Left colon (tissue), 2 donors: ENCODE measurements at places on chromosomes 11 and 22.

GRCh38 chr11:67606093-67606491, 644 bp upstream of the NDUFV1 start:
- no peak for DNase-seq

- DNase-seq, result no peak
Observed at GRCh38 chr11:30326906-30327305, 4.0 kb downstream of the ARL14EP start.

DNA sequence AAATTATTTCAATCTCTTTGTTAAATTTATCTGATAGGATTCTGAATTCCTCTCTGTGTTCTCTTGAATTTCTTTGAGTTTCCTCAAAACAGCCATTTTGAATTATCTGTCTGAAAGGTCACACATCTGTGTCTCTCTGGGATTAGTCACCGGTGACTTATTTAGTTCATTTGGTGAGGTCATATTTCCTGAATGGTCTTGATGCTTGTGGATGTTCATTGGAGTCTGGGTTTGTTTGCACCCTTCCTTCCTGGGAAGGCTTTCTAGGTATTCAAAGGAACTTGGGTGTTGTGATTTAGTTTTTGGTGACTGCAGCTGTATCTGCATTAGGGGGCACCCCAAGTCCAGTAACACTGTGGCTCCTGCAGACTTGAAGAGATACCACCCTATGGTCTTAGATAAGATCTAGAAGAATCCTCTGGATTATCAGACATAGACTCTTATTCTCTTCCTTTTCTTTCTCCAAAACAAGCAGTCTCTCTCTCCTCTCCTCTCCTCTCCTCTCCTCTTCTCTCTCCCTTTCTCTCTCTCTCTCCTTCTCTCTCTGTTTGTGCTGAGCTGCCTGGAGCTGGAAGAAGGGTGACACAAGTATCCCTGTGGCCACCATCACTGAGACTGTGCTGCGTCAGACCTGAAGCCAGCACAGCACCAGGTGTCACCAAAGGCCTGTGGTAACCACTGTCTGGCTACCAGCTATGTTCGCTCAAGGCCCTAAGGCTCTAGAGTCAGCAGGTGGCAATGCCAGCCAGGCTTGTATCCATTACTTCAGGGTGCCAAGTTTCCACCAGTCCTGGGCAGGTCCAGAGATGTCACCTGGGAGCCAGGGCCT, 3.3 kb upstream of the HEPN1 start:
- DNase-seq, result no peak

GRCh38 chr11:40877256-40877655, 582.2 kb downstream of the LRRC4C start:
- DNase-seq, result no peak

- no peak for DNase-seq
Observed at GRCh38 chr11:106304274-106304673, 226.8 kb downstream of the AASDHPPT start.

DNA sequence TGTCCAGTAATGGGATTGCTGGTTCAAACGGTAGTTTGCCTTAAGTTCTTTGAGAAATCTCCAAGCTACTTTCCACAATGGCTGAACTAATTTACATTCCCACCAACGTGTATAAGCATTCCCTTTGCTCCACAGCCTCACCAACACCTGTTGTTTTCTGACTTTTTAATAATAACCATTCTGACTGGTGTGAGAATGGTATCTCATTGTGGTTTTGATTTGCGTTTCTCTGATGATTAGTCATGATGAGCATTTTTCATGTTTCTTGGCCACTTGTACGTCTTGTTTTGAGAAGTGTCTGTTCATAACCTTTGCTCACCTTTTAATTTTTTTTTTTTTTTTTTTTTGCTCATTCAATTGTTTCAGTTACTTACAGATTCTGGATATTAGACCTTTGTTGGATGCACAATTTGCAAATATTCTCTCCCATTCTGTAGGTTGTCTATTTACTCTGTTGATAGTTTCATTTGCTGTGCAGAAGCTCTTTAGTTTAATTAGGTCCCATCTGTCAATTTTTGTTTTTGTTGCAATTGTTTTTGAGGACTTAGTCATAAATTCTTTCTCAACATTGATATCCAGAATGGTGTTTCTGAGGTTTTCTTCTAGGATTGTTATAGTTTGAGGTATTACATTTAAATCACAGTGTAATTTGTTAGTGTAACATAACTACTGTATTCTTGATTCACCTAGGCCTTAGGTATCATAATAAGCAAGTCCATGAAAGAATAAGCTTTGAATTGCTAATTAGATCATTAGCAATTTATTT, 33.0 kb downstream of the CCDC34 start:
- no peak for DNase-seq

DNA sequence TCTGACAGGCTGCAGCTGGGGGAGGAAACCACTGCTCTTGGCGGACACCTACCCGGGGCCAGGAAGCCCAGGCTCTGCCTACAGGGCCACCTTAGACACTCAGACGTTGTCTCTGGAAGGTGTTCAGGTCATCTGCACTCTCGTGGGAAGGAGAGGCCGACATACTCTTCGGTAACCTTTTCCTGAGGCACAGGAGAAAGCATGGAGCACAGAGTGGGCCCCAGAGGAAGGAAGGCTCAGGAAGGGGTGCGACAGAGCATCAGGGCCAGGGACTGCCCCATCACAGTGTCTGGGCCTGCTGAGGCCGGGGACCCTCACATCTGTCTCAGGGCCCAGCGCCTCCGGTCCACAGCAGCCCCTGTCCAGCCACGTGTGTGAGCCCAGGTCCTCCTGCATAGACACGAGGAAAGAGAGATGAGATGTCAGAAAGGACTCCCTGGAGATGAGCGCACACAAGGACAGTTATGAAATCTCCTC, 18.2 kb upstream of the TUB start:
- DNase-seq, result no peak

GRCh38 chr22:36197065-36197440, 4.6 kb downstream of the APOL4 start:
- DNase-seq, result peak; percentile 65

DNA sequence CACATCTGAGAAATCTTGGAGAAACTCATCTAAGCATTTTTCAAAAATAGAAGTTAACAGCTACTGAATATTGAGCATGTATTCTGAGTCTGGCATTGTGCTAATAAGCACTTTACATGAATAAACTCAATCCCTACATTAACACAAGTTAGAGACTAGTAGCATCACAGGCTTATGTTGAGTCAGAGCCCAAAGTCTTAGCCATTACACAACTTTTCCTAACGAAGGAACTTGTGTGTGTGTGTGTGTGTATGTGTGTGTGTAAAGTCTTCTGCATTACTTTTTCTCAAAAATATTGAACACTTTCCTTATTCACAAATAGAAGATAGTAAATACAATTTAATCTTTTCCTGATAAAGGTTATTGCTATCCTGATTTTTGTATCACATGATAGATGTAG, 8.7 kb upstream of the CLPB start:
- no peak for DNase-seq

- no peak for DNase-seq
Observed at GRCh38 chr11:75147191-75147874, 3.6 kb upstream of the SLCO2B1 start.

GRCh38 chr11:83355391-83355790, 69.2 kb upstream of the CCDC90B start:
- no peak for DNase-seq

GRCh38 chr22:39026509-39027150, 5.7 kb downstream of the APOBEC3D start:
- DNase-seq, result no peak

GRCh38 chr11:46271875-46272815, 5.3 kb upstream of the CREB3L1 start:
- peak; percentile 54 for DNase-seq

- DNase-seq, result no peak
Observed at GRCh38 chr11:1501421-1502167, 15.0 kb upstream of the MOB2 start.

DNA sequence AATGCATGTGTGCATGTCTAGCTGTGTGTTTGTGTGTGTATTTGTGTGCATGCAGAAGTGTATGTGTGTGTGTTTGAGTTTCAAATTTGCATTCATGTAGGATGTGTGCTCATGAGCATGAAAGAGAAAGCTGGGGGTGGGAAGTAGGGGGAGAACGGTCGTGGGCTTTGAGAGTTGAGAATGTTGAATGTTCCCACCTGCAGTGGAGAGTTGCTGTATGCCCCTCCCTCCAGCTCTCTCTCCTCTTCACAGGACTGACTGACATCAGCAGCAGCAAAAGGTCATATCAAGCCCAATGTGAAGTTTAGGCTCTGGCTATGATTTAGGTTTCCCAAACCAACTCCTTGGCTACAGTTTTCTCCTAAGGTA, 63.8 kb upstream of the RRAS2 start:
- DNase-seq, result no peak

- no peak for DNase-seq
Observed at GRCh38 chr11:32348502-32348901, 86.8 kb downstream of the WT1 start.

DNA sequence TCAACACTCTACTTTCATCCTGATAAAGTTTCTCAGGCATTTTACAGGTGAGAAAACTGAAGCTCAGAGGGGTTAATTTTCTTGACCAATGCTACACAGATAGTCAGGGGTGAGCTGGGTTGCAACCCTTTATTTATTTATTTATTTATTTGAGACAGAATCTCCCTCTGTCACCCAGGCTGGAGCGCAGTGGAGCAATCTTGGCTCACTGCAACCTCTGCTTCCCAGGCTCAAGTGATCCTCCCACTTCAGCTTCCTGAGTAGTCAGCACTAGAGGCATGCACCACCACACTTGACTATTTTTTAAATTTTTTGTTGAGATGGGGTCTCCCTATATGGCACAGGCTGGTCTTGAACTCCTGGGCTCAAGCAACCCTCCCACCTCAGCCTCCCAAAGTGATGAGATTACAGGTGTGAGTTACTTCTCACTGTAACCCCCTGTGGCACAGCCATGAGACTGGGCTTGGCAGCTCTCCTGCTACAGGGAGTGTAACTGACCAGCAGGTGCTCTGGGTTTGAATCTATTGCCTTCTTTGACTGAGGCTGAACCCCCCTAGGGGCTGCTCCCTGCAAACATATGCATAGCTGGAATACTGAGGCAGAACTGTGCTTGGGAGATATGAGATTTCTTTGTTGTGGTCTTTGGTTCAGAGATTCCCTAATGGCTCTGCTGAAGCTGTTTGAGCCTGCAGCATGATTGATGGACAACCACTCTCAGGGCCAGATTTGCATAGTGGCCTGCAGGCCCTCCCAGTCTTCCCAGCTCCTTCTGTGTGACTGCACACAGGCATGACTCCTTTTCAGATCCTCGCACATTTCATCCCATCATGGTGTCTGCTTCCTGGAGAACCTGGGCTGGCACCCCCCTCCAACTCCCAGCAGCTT, 6.1 kb downstream of the C11orf96 start:
- DNase-seq, result no peak

DNA sequence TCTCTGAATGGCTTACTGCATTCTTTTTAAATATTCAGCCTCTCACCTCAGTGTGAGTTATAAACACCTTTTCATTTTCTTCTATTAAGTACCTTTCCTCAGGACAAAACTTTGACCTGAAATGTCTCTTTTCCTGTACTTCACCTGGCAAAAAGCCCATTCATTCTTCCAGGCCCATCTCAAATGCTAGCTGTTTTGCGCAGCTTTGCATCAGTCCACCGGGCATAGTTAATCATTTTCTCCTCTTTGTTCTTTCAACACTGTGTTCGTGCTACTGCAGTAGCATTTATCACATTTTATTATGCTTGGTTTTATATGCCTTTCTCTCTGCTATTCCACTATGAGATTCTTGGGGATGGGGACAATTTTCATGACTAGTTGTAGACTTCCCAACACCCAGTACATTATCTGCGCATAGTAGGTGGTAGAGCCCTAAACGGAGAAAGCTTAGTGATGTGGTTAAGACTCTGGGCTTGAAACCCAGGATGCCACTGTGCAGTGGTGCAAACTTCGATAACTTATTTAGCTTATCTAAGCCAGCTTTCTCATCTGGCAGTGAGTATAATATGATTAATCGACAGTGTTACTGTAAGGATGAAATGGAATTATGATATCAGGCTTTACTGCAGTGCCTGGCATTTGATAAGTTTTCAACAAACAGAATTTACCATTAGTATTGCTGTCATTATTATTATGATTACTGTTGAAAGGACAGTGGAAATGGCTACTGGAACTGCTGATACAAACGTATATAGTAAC, 695.7 kb downstream of the NELL1 start:
- DNase-seq, result no peak

- no peak for DNase-seq
Observed at GRCh38 chr22:47367107-47367690, 604.7 kb downstream of the TBC1D22A start.

DNA sequence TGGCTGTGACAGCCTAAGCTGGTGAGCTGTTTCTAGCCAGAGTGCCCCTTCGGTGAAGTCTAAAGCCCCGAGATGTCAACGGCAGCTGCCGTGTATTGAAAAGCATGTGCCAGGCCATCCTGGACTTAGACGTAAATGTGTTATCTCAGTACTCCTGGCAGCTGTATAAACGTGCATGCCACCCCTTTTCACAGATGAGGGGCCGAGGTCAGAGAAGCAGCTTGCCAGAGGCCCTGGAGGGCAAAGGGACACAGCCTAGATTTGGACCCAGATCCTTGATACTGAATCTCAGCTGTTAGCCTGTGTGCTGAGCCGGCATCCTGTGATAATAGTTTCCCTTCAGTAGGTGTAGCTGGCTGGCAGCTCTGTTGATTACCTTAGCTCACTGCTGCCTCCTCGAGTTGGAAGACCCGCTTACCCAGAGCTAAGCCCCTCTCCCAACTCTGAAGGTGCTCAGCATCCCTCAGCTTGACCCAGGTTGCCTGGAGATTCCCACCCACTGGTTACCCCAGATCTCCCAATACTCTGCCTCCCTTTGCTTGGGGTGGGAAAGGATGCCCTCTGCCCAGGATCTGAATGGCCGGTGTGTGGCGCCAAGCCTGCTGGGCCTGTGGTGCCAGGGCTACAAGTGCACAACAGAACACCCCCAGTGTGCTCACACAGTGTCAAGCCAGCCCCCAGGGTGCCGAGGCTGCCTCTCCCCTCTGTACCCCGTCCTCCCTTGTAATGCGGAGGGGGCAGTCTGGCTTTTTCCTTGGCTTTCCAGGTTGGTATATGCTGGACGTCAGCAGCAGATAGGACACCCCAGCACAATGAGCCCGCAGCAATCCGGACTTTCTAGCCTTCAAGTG, 59.8 kb upstream of the WNT7B start:
- peak; percentile 59 for DNase-seq

DNA sequence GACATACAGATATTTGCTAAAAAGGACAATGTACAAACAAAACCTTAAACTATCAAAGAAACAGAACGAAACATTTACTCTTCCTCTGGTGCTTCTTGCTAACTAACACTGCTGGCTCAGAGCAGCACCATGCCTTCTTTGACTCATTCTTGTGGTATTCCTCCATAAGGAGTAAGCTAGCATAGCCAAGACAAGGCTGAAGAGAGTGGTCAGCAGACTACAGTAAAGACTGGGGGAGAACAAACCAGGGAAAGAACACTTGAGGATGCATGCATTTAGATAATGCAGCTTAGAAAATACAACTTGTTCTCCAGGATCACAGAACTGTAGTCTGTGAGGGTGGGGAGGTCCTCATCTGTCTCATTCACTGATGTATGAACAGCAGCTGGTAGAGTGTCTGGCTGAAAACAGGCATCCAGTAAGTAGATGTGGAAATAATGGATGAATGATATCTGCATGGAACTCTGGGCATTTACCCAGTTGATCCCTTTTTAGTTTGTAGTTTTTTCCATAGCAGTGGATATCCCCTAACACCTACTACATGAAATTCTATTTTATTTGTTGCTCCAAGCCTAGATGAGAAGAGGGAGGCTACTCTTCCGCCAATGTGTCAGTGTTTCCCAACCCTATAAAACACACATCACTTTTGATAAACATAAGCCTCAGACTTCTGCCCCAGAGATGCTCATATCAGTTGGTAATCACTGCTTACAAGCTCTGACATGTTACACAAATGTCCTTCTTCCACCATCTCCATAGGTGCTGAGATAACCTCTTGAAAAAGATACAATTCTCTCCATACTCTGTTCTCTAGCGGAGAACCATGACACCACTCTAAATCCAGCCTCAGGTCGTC, 7.3 kb downstream of the SNX19 start:
- DNase-seq, result no peak
